ENCODE measurements at places on chromosomes 3 and 15.

DNA sequence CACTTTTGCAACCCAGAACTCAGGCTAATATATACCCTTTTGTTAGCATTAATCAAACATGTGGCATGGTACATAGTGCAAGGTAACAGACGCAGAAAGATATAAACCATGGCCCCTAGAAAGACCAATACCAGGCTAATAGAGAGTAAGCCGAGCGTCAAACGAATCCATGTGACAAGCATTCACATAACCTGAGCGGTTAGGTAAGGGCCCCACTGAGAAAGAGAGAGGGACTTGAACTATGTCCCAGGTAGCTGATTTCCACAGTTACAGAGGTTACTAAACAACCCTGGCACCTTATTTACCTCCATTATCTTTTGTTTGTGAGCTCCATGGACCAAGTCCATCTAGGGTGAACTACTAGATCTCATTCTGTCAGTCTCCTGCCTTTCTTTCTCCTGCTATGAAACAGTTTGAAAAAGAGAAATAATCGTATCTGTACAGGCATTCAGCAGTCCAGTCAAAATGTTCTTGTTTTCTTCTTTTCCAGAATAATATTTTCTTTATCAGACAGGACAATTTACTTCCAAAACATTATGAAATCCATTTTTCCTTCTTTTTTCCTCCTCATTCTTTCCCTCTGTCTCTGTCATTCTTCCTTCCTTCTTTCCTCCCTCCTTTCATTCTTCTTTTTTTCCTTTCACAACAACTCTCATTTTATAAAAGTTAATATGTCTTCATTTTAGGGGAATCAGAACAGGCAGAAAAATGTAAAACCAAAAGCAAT lies 30.5 kb upstream of the TNFSF10 start:
- DNase-seq, result no peak

DNA sequence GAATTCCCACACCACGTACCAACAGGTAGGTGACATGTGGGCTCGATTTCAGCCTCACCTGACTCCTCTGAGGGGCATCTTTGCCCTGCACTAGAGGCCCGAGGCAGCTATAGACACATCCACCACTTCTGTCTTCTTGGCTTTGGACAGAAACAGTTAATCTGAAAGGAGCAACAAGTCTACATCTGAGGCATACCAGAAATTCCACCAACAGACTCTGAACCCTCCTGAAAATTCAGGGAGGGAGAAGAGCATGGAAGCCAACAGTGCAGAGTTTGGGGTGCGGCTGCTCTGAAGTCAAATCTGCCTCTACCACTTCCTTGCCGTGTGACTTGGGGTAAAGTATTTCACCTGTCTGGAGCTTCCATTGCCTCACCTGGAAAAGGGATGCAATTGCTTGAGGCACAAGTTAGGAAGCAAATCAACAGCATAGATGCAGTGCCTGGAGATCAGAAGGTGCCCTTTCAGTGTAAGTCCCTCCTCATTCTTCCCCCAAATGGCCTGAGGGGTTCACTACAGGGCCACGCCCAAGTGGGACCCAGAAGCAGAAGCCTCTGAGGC lies 119.8 kb downstream of the SHQ1 start:
- DNase-seq, result no peak

GRCh38 chr3:14439501-14440167 lies 37.2 kb downstream of the SLC6A6 start:
- no peak for DNase-seq

GRCh38 chr15:99315636-99316035 lies 64.4 kb downstream of the LRRC28 start:
- no peak for DNase-seq

DNA sequence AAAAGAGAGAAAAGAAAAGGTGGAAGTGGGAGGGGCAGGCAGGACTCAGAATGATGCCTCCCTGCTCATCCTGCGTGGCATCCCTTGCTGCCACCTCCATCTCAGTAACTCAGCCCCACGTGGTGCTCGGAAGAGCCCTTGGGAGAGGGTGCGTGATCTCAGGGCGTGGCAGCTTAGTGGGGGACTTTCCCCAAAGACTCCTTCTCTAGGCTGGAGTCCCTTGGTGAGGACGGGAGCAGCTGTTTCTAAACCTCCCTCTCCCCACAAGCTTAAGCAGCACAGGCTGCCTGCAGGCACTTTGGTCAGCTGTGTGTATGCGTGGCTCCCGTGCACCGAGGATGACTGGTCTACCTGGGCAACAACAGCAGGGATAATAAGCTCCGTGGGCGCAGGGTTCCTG lies 7.4 kb upstream of the ANPEP start:
- DNase-seq, result no peak

GRCh38 chr3:175274056-175274455 lies 414.9 kb downstream of the NAALADL2 start:
- DNase-seq, result no peak

- DNase-seq, result no peak
Measured at GRCh38 chr3:119514637-119515036, 16.3 kb downstream of the TIMMDC1 start.

DNA sequence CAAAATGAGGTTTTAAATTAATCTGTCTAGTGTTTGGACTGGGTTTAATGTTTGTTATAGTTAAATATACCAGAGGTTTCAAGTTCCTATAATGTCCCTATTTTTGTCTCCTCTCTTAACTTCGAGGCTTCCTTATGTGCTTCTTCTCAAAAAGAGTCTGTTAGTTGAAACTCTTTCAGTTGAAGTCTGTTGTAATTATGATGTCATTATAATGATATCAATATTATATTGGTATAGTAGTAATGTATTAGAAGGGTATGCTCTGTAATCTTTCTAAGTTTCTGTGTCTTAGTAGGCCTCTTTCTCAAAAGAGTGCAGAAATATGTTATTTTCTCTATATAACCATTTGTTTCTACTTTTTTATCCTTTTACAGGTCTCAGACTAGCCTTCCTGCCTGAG lies 1148.0 kb downstream of the NSUN3 start:
- no peak for DNase-seq

- DNase-seq, result no peak
Measured at GRCh38 chr3:141767066-141767465, 3.9 kb downstream of the GRK7 start.

DNA sequence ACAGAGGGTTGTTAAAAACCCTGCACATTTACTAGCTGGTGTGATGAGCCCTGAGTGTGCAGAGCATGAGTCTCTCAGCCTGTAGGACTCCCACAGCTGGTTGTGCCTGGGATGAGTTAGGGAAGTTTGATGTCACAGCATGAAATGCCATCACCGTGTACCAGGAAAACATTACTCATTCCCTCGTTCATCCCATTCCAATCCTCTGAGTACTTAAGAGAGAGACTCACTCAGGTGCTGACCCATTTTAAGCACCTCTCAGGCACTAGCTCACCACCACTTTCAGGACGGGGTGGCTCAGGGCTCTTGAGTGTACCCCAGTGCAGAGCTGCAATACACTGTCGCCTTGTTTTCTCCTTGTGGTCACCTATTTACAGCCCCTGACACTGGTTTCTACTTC lies 18.7 kb downstream of the MGLL start:
- no peak for DNase-seq

DNA sequence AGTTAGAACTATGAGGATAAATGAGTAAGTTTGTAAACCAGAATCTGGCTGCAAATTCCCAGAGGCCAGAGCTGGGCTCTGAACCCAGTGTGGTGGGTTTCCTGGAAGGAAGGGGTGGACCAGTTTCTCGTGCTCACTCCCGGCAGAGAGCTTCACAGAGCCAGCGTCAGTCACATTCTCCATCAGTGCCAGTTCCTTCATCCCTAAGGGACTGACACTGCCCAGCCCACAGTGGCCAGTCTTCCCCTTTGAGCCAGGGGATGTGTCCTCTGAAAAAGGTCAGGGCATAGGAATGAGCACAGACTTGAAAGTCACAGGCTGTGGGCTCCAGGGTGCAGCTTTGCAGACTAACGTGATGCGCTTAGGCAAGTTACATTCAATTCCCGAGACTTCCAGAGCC lies 135.8 kb upstream of the HACD2 start:
- no peak for DNase-seq

GRCh38 chr3:51982838-51983577 lies at the start of gene ACY1:
Gene ACY1 (plus strand): TSS chr3:51983535. CDS start chr3:51984065, 530 bp downstream.
- peak; percentile 87 for DNase-seq

DNA sequence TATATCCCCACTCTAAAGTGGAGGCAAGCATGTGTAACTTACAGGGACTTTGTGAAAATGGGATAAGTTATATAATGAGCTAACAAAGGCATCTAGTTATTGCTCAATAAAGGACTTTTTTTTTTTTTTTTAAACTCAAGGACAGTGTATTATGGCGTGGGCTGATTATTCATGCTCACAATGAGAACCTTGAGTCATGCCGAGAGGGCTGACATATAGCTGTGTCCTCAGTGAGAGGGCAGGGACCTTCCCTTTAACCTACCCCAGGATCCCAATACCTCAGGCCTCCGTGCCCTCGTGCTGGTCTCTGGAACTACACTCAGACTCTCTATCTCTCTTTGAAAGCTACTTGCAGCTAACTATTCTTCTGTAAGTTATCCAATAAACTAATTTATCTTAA lies 319.9 kb upstream of the ICE2 start:
- no peak for DNase-seq

DNA sequence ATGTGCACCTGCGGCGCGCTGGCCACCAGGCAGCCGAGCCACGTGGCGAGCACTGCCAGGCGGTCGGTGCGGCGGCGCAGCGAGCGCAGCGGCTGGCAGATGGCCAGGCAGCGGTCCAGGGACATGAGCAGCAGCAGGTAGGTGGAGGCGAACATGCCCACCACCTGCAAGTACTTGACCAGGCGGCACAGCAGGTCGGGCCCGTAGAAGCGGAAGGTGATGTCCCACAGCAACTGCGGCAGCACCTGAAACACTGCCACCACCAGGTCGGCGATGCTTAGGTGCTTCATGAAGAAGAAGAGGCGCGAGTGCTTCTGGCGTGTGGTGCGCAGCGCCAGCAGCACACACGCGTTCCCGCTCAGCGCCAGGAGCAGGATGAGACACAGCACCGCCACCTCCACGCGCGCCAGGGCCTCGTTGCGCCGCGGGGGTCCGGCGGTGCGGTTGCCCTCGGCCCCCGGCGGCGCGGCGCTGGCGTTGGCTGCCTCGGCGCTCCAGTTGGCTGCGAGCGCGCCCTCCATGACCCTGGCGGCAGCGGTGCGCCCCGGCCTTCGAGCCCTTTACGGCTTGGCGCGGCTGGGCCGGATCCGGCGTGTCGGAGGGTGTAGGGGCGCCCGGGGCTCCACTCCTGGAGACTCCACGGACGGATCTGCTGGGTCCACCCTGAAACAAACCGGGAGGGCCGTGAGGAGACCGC lies 1.6 kb downstream of the OXTR start:
- DNase-seq, result peak; percentile 71

DNA sequence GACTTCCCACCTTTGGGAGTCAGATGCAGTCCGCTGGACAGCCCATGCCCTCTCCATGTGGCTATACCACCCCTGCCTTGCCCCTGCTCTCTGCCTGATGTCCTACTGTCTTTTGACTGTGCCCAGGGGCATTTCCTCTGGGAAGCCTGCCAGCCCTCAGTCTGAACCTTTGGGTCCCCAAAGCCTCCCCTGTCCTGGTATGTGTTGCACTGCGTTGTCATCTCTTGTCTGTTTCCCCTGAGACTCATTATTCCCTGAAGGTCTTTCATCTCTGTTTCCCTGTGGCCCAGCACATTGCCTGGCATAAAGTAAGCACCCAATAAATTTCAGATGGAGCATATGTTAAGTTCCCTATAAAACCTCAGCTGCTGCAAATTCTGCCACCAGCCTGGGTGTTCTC lies 236.6 kb upstream of the CTDSPL start:
- DNase-seq, result no peak

GRCh38 chr3:189842681-189843602 lies 211.8 kb downstream of the TP63 start:
- DNase-seq, result no peak

Data from nephron progenitor cell (in vitro differentiated cells).